ENCODE measurements at places on chromosomes 13 and 19. TPM values are rescaled to one million over a fixed set of nuclear protein-coding genes. Genes with fewer than 3 reads are reported as not detected.

IGSF23 gene
- total RNA-seq = not detected

ZNF667 gene
- 2.8 TPM for total RNA-seq

ZNF534 gene
- not detected for total RNA-seq

CAPS gene
- total RNA-seq = 4.2 TPM

SHISA2 gene
- 1.7 TPM for total RNA-seq

NBEA gene
- 1.9 TPM for total RNA-seq

SCN1B gene
- 5.9 TPM for total RNA-seq

FCER2 gene
- not detected for total RNA-seq

SEMA6B gene
- 7.7 TPM for total RNA-seq

CD79A gene
- 0.64 TPM for total RNA-seq

TRPC4 gene
- 6.9 TPM for total RNA-seq

UQCR11 gene
- total RNA-seq = 107 TPM

ZNF844 gene
- 2.3 TPM for total RNA-seq

CYP4F22 gene
- not detected for total RNA-seq

CARS2 gene
- total RNA-seq = 32.9 TPM

IRF3 gene
- 43.8 TPM for total RNA-seq

C1QTNF9 gene
- not detected for total RNA-seq

HRC gene
- total RNA-seq = not detected

TLE5 gene
- total RNA-seq = 391 TPM

ZNF536 gene
- not detected for total RNA-seq

LIM2 gene
- not detected for total RNA-seq

NCCRP1 gene
- total RNA-seq = not detected

LRG1 gene
- total RNA-seq = under 0.01 TPM

ZNF773 gene
- total RNA-seq = 8.0 TPM

KIR2DL3 gene
- not detected for total RNA-seq

LILRB1 gene
- not detected for total RNA-seq

SPRYD7 gene
- 7.2 TPM for total RNA-seq

ZNF317 gene
- 25.9 TPM for total RNA-seq

LGALS14 gene
- not detected for total RNA-seq

FUT1 gene
- total RNA-seq = 0.39 TPM

MISP3 gene
- 1.2 TPM for total RNA-seq

TNNI3 gene
- total RNA-seq = not detected

PCP2 gene
- total RNA-seq = not detected

TGFBR3L gene
- total RNA-seq = 6.3 TPM

CACNG7 gene
- total RNA-seq = 4.7 TPM

TPTE2 gene
- total RNA-seq = not detected

CEACAM1 gene
- 0.39 TPM for total RNA-seq

ZNF723 gene
- not detected for total RNA-seq

Data from epithelial cell of alveolus of lung (primary cell).